Ovary (tissue), 10 donors: ENCODE measurements at places on chromosomes 4 and X. TPM values are rescaled to one million over a fixed set of nuclear protein-coding genes. Genes with fewer than 3 reads are reported as not detected.

GRCh38 chr4:1834047-1834775 is 21.7 kb downstream of the LETM1 start:
- no peaks in the 10 kb centered on the region for H3K27me3 ChIP-seq
- DNase-seq: no peak
- H3K27ac ChIP-seq: no peak overlapping the region

DNA sequence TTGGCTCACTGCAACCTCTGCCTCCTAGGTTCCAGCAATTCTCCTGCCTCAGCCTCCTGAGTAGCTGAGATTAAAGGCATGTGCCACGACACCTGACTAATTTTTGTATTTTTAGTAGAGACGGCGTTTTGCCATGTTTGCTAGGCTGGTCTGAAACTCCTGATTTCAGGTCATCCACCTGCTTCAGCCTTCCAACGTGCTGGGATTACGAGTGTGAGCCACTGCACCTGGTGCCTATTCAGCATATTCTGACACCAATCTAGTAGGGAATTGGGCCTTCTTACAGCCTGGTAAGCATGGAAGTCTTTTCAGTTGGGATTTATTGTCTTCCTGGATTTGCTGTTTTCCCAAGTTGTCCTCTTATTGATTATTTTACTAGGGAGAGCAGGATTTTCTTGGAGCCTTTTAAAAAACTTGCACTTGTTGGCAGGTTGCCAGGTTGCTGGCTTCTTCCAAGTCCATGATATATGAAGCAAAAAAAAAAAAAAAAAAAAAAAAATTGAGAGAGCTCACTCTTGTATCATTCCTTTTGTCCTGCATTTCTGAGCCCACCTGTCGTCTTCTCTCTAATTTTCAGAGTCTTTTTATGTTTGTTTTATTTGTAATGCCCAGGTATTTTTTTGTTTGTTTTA is 43.7 kb downstream of the TMPRSS11E start:
- no peaks in the 10 kb centered on the region for H3K4me1 ChIP-seq
- no peak overlapping the region for H3K4me3 ChIP-seq
- no peak overlapping the region for H3K27ac ChIP-seq
- H3K36me3 ChIP-seq: no peaks in the 10 kb centered on the region
- H3K27me3 ChIP-seq: no peaks in the 10 kb centered on the region
- no peak for DNase-seq

DNA sequence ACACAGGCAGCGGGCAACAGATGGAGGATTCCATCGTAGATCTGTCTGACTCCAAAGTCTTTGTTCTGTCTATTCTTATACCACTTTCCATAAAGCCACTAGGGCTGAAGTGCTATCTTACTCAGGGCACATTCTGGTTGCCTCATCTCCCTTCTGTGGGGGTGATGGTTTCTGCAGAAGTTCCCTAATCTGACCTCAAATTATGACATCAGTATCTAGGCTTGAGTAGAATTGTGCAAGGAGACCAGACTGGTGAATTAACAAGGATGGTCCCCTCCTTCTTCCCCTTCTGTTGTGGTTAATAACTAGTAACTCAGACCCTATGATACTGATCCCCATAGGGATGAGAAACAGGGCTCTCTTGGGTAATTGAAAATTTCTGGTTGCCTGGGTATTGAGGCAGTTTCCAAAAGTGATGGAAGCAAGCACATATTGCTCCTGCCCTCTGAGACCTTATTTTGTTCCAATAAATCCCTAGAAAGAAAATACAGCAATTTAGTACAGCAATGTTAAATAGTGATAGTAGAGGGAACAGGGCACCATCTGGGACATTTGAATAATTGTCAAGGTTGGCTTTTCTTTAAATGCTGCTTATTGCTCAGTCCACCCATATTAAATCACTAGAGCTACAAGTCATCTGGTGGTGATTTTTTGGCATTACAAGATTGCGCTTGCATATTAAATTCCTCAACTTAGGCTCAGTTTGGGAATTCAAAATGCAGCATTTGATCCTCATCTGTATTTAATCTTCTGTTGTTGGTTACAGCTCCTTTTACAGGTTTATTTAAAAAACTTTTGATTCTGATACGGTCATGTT is 57.3 kb upstream of the AP1S2 start:
- H3K4me1 ChIP-seq: no peaks in the 10 kb centered on the region
- no peaks in the 10 kb centered on the region for H3K27me3 ChIP-seq
- no peaks in the 10 kb centered on the region for H3K36me3 ChIP-seq
- H3K27ac ChIP-seq: no peak overlapping the region
- no peak for DNase-seq
- no peak overlapping the region for H3K4me3 ChIP-seq

Gene NKX1-1
- total RNA-seq: not detected

Gene SHROOM4
- total RNA-seq: 3.1 TPM

Gene SPANXN1
- not detected for total RNA-seq

GRCh38 chr4:11214281-11214680 is 214.4 kb downstream of the HS3ST1 start:
- no peaks in the 10 kb centered on the region for H3K4me1 ChIP-seq
- H3K27ac ChIP-seq: no peak overlapping the region

GRCh38 chr4:76363556-76364290 is 57.2 kb downstream of the STBD1 start:
- no peaks in the 10 kb centered on the region for H3K27me3 ChIP-seq
- no peak overlapping the region for H3K4me3 ChIP-seq
- H3K36me3 ChIP-seq: no peaks in the 10 kb centered on the region
- H3K27ac ChIP-seq: no peak overlapping the region

GRCh38 chrX:68533656-68534055 is 34.8 kb downstream of the YIPF6 start:
- no peaks in the 10 kb centered on the region for H3K36me3 ChIP-seq
- H3K4me3 ChIP-seq: no peak overlapping the region
- no peaks in the 10 kb centered on the region for H3K4me1 ChIP-seq
- no peaks in the 10 kb centered on the region for H3K27me3 ChIP-seq
- H3K27ac ChIP-seq: no peak overlapping the region

- peak overlapping the region; percentile 31 for H3K27ac ChIP-seq
- H3K36me3 ChIP-seq: no peaks in the 10 kb centered on the region
- H3K27me3 ChIP-seq: no peaks in the 10 kb centered on the region
- H3K4me3 ChIP-seq: peak overlapping the region; percentile 4
- peaks cover 14% of the 10 kb centered on the region for H3K4me1 ChIP-seq
Measured at GRCh38 chr4:140098455-140099160, 55.4 kb downstream of the MAML3 start.

- peak overlapping the region; percentile 91 for H3K4me3 ChIP-seq
- H3K27me3 ChIP-seq: no peaks in the 10 kb centered on the region
- H3K4me1 ChIP-seq: peaks cover 11% of the 10 kb centered on the region
- no peaks in the 10 kb centered on the region for H3K36me3 ChIP-seq
- DNase-seq: peak; percentile 73
Measured at GRCh38 chr4:2843941-2844584, 419 bp downstream of the ADD1 start.
